ENCODE measurements at places on chromosomes 4 and X.
A peak's percentile ranks its signal among the peaks of the same experiment; 100 is the strongest.

- no peak for DNase-seq
These were observed 48.7 kb upstream of the ARHGEF6 start for GRCh38 chrX:136829413-136829812.

DNA sequence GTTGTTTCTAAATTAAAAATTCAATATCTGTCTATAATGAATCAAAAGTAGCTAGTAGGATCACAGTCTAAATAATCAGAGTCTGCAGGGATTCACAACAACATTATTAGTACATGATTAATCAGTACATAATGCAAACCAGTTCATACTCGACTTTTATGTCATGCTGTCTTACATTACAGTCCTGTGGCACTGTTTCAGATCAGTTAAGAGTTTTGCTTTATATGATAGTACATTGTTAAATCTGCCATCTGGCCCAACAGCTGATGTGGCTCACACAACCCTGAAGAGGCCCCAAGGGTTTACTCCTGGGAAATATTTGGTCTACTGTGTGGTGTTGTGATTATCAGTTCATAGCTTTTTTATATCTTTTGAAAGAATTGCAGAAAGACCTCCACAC is 247.1 kb upstream of the ETNPPL start:
- peak; percentile 31 for DNase-seq

DNA sequence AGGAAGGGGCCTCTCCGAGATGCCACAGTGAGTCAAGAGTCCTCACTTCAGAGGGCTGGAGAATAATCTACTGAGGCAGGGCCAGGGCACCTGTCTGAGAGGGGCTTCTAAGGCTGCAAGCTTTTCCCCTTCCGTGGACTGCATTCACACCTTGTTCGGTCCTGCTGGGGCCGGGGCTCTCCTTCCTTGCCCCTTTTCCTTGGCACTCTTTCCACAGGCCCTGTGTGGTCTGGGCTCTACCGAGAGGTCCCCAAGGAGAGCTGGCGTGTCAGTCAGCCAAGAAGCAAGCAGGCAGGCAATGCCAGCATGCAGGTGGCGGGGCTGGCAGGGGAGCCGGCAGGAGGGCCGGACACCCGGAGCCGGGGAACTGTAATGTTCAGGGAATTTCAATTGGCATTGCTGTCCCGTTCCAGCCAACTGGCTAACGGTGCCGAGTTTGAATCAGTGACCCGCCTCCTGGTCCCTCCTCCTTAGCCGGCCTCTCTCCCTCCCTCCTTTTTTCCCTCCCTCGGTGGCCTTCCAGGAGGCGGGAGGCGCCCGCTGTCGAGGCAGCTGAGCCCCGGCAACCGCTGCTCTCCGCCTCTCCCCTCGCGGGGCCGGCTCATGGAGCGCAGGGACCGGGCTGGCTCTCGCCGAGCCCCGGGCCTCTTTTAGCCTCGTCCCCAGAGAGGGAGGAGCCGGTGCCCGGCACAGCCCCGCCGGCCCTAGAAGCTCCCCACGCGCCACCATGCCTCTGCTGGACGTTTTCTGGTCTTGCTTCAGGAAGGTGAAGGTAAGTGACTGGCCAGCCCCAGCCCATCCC is at the start of gene STARD8:
TSS of gene STARD8 (plus strand) at position 511 of the 802 bp plus-strand sequence. CDS start at position 728, 217 bp downstream.
- peak; percentile 59 for DNase-seq

GRCh38 chrX:49103637-49104036 is 19.9 kb downstream of the GPKOW start:
- no peak for DNase-seq

- no peak for DNase-seq
These were observed 38.2 kb downstream of the PPP1R2C start for GRCh38 chrX:42739741-42740140.

GRCh38 chrX:94430091-94430490 is 756.1 kb downstream of the FAM133A start:
- DNase-seq = no peak

GRCh38 chrX:66756717-66757116 is 117.8 kb upstream of the EDA2R start:
- DNase-seq = no peak

DNA sequence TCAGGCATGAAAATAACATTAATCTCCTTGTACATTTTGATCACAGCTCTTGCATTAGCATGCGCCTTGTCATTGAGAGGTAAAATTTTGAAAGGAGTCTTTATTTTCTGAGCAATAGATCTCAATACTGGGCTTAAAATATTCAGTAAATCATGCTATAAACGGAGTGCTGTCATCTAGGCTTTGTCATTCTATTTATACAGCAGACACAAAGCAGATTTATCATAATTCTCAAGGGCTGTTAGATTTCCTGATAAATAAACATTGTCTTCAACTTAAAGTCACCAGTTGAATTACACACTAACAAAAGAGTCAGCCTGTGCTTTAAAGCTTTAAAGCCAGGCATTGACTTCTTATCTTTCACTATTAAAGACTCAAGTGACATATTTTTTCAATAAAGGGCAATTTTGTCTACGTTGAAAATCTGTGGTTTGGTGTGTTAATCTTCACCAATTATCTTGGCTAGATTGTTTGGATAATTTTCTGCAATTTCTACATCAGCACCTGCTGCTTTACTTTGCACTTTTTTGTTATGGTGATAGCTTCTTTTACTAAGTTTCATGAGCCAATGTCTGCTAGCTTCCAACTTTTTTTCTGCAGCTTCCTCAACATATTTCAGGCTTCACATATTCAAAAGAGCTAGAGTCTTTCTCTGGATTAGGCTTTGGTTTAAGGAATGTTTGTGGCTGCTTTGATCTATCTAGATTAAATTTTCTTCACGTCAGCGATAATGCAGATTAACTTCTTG is 27.9 kb upstream of the UGT2B4 start:
- DNase-seq = no peak

DNA sequence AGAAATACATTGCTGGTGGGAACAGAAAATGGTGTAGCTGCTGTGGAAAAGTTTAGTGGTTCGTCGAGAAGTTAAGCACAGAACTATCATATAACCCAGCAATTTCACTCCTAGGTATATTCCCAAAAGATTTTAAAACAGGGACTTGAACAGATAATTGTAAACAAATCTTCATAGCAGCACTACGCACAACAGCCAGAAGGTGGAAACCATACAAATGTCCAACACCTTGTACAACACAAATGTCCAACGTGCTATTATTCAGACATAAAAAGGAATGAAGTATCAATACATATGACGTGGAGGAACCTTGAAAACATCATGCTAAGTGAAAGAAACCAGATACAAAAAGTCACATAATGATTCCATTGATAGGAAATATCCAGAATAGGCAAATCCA is 37.9 kb downstream of the CUL4B start:
- DNase-seq = no peak

DNA sequence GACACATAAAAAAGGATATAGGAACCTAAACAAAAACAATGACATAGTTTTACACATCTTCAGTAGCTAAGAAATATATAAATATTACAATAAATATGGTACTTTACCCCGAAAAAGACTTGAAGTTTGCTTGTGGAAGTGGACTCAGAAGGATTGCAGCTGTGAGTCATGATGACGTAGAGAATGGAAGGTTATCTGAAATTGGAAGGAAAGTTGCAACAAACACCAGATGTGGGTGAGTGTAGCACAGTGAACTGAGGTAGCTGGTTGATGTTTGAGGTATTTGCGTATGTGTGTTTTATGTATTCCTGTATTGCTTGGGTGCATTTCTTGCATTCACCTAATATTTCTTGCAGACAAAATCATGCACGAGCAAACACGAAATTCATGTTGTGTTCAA is 113.0 kb downstream of the ARX start:
- DNase-seq = no peak

DNA sequence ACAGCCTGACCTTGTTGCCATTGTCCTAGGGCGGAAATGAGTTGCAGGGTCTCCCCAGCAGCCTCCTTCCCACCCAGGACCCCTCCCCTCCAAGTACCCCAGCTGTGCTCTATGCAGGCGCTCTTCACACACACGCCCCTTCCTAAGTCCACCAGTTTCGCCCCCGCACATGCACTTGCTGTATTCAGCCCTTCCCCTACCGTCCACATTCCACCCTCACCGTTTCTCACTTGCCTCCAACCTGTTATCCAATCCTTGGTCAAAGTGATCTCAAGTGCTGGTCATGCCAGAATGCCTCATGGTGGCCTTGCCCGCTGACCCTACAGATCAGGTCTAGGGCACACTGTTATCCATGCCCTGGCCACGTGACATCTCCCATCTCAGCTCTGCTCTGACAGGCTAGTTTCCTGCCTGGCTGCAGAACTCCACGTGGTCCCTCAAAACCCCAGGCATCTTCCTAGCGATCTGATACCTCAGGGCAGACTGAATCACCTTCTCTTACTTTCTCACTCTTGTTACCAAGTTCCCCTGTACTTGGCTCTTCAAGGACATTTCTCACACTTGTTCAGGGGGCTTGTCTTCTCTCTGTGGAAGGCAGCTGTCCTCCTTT is 39.7 kb downstream of the NSG1 start:
- DNase-seq = no peak

DNA sequence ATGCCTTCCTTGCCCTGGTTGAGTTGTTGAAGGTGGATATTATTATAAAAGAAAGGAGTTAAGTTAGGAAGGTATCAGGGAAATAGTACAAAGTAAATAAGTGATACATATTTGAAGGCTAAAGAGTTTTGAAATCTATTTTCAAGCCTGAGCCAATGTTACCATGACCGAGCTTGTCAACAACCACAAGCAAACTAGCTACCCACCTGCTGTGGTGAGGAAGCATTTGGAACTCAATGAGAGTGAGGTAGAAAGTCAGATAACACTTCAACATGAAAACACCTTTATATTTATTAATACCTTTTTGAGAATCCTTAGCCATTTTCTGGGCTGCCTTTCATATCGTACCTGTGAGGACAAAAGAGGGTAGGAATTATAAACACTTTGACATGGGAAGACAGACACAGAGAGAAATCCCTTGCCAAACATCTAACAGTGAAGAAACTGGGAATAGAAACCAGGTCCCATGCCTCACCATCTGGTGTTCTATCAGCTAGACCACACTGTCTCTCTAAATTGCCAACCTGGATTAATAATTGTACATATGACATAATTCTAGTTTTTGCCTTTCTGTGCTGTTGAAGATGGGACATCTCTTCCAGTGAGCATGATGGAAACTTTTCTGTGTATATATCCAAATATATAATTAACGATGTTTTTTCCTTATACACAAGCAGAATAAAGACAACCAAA is 606.4 kb upstream of the NR3C2 start:
- no peak for DNase-seq

DNA sequence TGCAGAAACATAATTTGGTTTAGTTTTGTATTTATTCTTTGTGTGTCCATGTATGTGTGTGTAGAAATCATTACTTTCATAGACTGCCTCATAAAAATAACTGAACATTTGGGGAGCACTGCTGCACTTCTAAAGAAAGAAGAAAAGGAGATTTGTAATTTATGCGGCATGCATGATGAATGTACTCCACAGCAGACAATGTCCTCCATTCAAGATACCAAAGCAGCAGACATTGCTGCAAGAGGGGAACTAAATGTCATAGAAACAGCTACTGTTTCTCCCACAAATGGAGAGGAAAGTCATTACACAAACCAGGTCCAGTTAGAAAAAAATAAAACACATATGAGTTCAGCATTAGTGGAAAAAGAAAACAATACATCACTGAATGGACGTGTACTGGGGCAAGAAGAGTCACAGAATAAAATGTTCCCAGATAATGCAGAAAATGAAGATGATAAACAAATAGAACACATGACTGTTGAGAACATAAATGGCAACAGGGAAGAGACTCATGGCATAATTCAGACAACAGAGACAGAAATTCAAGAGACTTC is 2.6 kb downstream of the DTHD1 start:
- DNase-seq = no peak

- DNase-seq = no peak
These were observed 1067.7 kb downstream of the C4orf33 start for GRCh38 chr4:130163701-130164100.

GRCh38 chrX:126815806-126816205 is 3.7 kb upstream of the PRR32 start:
- DNase-seq = no peak

Measured in retina (tissue), 1 donor.